CD4-positive, alpha-beta T cell treated with Interleukin-15 for 4 hours (primary cell): ENCODE measurements at places on chromosomes 3 and 15.

DNA sequence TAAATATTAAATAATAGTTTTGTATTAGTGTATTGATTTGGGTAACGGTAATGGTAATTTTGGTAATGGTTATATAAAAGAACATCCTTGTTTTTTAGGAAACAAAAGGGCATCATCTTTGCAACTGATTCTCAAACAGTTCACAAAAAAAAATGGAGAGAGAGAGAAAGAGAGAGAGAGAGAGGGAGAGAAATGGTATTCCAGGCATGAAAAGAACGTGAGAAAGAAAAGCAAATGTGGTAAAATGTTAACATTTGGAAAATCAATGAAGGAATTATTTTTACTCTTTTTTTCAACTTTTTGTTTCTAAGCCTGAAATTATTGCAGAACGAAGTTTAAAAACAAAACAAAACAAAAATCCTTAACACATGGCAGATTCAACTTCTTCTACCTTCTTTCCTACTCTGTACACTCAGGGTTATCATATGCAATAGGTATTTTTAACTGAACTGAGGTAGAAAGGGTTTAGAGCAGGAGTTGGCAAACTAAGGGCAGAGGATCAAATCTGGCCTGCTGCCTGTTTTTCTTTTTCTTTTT, 2.2 kb upstream of the GLB1 start:
- no peak for DNase-seq

DNA sequence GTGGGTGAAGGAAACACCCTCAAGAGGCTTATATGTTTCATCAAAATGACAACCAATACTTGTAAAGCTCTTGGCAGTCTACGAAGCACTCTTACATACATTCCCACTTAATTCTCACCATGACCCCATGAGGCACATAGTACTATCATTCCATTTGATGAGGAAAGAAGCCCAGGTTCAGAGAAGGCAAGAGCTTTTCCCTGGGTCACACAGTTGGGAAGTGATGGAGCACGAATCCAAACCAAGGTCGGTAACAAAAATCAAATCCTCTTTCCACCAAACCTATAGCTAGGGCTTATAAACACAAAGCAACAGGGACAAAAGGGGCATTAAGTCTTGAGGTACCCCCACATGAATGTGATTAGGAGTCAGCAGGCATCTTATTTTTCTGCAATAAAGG, 187.1 kb downstream of the UACA start:
- no peak for DNase-seq

GRCh38 chr3:159482241-159482993, 506.2 kb upstream of the IL12A start:
- DNase-seq, result no peak

DNA sequence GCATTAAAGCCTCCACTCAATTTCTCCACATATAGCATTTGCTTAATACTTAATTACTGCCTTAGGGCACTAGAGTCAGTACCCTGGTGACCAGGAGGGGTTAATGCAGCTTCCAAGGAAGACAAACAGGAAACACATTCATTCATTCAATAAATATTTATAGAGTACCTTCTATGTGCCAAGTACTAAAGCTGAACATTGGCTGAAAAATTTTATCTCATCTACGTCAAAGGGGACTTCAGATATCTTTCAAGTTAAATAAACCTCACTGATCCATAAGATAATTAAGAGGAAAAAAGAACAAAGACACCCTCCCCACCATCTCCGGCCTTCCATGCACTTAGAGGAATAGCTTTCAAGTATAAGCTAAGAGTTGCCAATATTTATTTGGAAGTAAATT, 156.9 kb upstream of the PRICKLE2 start:
- DNase-seq, result no peak
